ENCODE measurements at places on chromosomes 6 and 20.

GRCh38 chr20:17885544-17885943 is 83.0 kb downstream of the SNX5 start:
- no peak for DNase-seq

DNA sequence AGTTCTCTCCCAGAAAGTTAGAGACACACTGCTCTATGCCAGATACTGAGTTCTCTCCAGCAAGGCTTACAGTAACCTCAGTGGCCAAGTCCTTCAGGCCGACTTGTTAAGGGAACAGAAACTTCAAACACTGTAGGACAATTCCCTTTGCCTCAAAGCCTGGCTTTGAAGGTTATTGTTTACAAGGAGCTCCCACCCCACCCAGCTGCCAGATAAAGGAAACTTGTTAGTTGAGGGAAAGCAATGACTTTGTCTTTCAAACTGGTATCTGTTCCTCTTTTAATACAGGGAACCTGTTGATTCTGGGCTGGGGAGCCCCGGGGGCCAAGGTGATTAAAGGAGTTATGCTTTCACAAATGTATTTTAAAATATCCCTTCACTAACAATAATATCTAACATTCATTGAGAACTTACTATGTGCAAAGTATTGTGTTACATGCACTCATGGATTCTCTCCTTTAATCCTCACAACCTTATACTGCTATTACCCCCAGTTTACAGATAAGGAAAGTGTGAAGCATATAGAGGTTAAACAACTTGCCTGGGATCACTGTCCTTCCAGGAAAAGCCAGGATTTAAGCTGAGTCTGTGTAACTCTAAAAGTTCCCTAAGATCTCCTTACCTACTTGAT is 27.6 kb upstream of the CDKN1A start:
- no peak for DNase-seq

GRCh38 chr20:25225642-25226432 is 22.0 kb upstream of the PYGB start:
- no peak for DNase-seq

- DNase-seq = no peak
These were observed 39.4 kb upstream of the MYB start for GRCh38 chr6:135141728-135142127.

GRCh38 chr20:37915434-37915787 is 12.5 kb downstream of the VSTM2L start:
- DNase-seq = no peak

DNA sequence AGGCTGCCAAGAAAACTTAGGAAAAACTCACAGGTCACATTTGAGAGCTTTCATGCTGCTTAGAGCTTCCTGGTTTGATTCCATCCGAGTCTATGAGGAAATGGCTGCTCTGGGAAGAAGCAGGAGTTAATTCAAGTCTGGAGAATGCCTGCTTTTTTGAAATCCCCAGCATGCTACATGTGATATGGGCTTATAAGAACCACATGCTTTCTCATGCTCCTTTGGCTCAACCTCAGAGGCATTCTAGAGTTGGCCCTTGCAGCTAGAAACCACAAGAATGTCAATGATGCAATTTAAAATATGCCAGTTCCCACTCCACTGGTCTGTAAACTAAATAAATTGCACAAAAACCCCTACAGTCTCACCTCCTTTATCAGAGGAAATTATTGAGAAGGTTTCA is 142.9 kb upstream of the OLIG3 start:
- no peak for DNase-seq

DNA sequence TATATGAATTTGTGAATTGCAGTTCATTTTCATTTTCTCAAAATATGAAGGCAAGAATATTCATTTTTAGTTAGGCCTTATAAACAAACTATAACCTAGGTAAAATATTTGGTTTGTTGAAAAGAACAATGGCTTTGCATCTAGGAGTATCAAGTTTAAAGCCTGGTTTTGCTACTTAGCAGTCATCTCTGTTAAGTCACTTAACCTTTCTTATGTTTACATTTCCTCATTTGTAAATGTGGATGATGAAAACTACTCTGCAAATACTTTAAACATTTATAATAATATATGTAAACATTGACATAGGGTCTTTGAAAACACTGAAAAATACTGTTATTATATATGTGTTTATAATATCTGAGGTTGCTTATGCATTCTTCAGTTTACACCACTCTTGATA is 135.5 kb downstream of the CENPW start:
- no peak for DNase-seq

DNA sequence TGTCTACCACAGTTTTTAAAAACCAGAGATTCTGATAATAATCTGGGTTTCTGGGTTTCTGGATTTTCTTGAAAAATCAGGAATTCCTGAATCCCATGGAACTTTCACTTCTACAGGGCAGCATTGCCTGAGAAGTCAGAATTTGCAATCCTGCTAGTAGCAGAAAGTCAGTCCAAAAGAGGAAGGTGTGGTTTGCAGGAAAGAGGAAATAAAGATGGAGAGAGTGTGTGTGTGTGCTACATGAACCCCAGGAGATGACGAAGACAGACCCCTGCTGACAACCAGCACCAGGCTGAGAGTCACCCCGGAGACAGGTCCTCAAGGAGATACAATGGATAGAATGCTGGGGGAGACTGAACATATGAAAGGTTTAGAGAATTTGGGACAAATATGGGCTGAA is 44.9 kb downstream of the PRND start:
- no peak for DNase-seq

GRCh38 chr20:13200767-13201500 is 20.1 kb upstream of the ISM1 start:
- no peak for DNase-seq

Data from activated CD8-positive, alpha-beta memory T cell treated with anti-CD3 and anti-CD28 coated beads for 48 hours (primary cell).